Muscle of leg (tissue), 16 donors: ENCODE measurements at places on chromosomes 12 and 14. TPM values are rescaled to one million over a fixed set of nuclear protein-coding genes. Genes with fewer than 3 reads are reported as not detected.

The NPFF gene
- total RNA-seq = 0.98 TPM

The KLHL28 gene
- 15.3 TPM for total RNA-seq

The DTX3 gene
- total RNA-seq = 20.5 TPM

The HPD gene
- 0.04 TPM for total RNA-seq

The ARHGEF40 gene
- 50.5 TPM for total RNA-seq

The KRT77 gene
- not detected for total RNA-seq

The A2ML1 gene
- total RNA-seq = not detected

The KRT74 gene
- not detected for total RNA-seq

The DPPA3 gene
- not detected for total RNA-seq

The LYZ gene
- 11.3 TPM for total RNA-seq

The TMEM179 gene
- 0.49 TPM for total RNA-seq

The SLCO1B3 gene
- not detected for total RNA-seq

The CLEC1A gene
- 2.4 TPM for total RNA-seq

The WBP11 gene
- 12.7 TPM for total RNA-seq

The POLR3B gene
- 9.8 TPM for total RNA-seq

The A2M gene
- 233 TPM for total RNA-seq

The OTX2 gene
- total RNA-seq = 0.04 TPM

The FBRSL1 gene
- 6.9 TPM for total RNA-seq

The CLEC2D gene
- 8.5 TPM for total RNA-seq

The ARMH4 gene
- 11.3 TPM for total RNA-seq

The SYT1 gene
- total RNA-seq = 2.5 TPM

The ACACB gene
- 10.3 TPM for total RNA-seq

The RFX4 gene
- total RNA-seq = 0.09 TPM

The MYF5 gene
- total RNA-seq = 31.1 TPM

The NFE2 gene
- 1.6 TPM for total RNA-seq

The SPTB gene
- total RNA-seq = 126 TPM

The KLRC2 gene
- total RNA-seq = 0.13 TPM

The EPYC gene
- 0.04 TPM for total RNA-seq

The CCDC92 gene
- total RNA-seq = 7.4 TPM

The ASCL1 gene
- total RNA-seq = 0.04 TPM

The DBX2 gene
- total RNA-seq = 0.22 TPM

The MMP14 gene
- 232 TPM for total RNA-seq

The ACVRL1 gene
- total RNA-seq = 65.0 TPM

The DDX11 gene
- total RNA-seq = 21.1 TPM

The SMIM41 gene
- 0.13 TPM for total RNA-seq

The ANO2 gene
- total RNA-seq = 3.4 TPM

The WASHC3 gene
- total RNA-seq = 41.9 TPM

The SAMD15 gene
- 0.44 TPM for total RNA-seq

The RDH16 gene
- total RNA-seq = 0.27 TPM

The MLEC gene
- total RNA-seq = 70.2 TPM

The ESRRB gene
- 3.1 TPM for total RNA-seq

The RHOJ gene
- 7.1 TPM for total RNA-seq

The SPTSSA gene
- total RNA-seq = 5.1 TPM

The CISTR gene
- not detected for total RNA-seq

The P2RX2 gene
- total RNA-seq = not detected

The LAG3 gene
- total RNA-seq = 0.18 TPM

The ACRBP gene
- 1.4 TPM for total RNA-seq

The RPL10L gene
- total RNA-seq = not detected

The MUCL1 gene
- total RNA-seq = not detected

The FOXN4 gene
- total RNA-seq = 0.04 TPM

The AQP6 gene
- 0.13 TPM for total RNA-seq

The SSPN gene
- 94.0 TPM for total RNA-seq

The STRAP gene
- 49.3 TPM for total RNA-seq

The MGAT4C gene
- total RNA-seq = 1.1 TPM
